Epithelial cell of esophagus (primary cell): ENCODE measurements at places on chromosomes 12 and 14.
A peak's percentile ranks its signal among the peaks of the same experiment; 100 is the strongest.

DNA sequence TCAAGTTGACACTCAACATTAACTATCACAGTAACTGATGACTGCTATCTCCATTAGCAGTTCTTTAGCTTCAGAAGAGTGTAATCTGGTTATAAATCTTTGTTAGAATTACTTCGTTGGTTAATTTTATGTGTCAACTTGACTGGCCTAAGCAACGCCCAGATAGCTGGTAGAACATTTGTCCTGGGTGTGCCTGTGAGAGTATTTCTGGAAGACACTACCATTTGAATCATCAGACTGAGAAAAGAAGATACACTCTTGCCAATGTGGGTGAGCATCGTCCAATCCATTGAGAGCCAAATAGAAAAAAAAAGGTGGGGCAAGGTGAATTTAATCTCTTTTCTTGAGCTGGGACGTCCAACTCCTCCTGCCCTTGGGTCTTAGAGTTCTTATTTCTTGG is 129.0 kb downstream of the IGF1 start:
- DNase-seq = no peak

DNA sequence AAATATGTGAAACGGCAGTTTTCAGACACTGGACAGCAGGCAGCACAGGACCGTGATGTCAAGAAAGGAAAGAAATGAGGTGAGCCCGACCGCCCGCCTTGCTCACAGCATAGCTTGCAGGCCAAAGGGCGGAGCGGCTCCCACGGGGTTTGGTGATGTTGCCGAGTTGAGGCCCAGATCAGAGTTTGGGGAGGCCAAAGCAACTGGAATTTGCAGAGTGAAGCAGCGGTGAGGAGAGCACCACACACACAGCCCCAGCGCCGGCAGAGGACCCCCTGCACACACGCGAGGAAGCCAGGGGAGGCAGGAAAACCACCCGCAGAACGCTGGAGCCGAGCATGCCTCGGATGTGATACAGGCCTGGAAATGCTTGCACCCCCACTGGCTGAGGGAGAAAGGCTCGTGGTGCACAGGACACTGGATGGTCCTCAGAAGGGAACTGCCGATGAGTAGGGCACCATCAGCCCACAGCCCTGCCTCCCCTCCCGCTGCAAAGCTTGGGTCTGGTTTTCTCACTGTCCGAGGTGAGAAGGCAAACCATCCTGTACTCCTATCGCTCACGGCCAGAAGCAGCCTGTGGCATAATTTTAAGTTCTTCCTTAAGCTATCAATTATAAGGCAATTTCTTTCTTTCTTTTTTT is 25.7 kb upstream of the PLD4 start:
- DNase-seq = no peak

- no peak for DNase-seq
Measured at GRCh38 chr12:6950401-6950801, 755 bp upstream of the PTPN6 start.

DNA sequence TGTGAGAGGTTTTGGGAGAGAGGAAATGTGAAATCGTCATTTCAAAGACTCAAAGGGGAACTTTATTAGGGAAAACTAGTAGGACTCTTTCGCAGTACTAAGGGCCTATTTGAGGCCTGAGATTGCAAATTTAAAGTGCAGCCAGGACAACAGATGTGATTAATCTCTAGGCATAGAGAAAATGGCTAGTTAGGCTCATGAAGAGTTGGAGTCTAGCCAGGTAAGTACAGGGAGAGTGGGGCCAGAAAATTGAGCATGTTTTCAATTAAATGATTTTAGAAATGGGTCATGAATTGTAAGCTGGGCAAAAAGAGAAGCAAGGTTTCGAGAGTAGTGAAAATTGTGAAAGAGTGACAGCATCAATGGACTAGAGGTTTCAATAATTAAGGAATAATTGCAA is 91.9 kb upstream of the LMNTD1 start:
- DNase-seq = no peak

DNA sequence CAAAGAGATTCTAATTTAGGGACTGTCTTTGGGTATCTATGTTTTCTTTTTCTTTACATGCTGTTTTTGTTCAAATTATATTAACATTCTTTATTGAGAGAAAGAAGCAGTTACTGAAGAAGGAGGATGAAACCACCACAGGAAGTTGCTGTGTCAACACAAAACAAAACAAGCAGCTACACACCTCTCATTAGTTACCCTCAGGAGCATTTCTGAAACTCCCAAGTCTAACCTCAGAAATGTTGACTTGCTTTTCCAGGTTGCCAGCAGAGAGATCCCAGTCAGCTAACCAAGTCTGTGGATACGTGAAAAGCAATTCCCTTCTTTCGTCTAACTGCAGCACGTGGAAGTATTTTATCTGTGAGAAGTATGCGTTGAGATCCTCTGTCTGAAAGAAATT is 33.5 kb downstream of the CLEC1A start:
- DNase-seq = peak; percentile 15

DNA sequence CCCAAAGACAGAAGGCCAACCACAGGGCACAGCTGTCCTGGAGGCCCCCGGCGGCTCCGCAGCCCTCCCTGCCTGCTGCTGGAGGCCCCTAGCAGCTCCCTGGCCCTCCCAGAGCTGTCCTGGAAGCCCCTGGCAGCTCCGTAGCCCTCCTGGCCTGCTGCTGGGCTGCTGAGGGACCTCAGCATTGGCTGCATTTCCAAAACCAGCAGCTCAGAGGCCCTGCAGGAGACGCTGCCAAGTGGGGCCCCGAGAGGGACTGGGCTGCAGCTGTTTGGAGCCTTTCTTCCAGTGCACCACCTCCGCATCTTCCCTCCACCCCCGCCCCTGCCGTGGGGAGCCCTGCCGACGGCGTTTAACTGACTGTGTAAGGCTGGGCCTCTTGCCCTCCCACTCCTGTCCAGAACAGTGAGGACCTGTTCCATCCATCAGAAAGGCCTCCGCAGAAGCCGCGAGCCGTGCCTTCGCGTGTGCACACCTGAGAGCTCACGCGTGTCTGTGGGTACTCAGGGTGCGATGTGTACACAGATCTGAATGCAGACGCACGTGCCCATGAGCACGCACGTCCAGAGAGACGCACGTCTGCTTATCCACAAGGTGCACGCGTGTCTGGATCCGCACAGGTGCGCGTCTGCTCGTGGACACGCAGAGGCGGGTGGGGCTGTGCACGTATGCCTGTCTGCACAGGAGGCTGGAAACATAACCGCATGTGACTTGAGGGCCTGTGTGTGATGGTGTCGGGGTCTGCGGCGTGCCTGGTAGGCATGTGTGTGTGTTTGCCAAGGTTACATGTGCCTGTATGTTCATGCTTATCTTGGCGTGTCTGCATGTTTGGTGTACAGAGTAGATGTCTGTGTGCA is 57.0 kb upstream of the FBRSL1 start:
- DNase-seq = no peak

DNA sequence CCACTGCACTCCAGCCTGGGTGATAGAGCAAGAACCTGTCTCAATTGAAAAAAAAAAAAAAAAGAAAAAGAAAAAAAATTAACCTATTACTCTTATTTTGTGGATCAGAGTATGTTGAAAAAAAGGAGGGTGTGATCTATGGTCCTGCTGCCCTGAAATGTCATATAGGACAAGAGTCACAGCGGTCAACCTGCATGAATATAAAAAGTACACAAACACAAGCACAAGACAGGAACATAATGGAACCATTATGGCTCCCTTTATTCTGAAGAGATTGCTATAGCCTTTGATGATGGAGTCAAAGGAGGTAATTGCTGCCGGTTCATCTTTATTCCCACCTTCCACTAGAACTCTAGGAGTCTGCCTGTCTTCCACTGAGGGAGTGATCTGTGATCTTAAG is 96.9 kb downstream of the NTN4 start:
- DNase-seq = no peak

DNA sequence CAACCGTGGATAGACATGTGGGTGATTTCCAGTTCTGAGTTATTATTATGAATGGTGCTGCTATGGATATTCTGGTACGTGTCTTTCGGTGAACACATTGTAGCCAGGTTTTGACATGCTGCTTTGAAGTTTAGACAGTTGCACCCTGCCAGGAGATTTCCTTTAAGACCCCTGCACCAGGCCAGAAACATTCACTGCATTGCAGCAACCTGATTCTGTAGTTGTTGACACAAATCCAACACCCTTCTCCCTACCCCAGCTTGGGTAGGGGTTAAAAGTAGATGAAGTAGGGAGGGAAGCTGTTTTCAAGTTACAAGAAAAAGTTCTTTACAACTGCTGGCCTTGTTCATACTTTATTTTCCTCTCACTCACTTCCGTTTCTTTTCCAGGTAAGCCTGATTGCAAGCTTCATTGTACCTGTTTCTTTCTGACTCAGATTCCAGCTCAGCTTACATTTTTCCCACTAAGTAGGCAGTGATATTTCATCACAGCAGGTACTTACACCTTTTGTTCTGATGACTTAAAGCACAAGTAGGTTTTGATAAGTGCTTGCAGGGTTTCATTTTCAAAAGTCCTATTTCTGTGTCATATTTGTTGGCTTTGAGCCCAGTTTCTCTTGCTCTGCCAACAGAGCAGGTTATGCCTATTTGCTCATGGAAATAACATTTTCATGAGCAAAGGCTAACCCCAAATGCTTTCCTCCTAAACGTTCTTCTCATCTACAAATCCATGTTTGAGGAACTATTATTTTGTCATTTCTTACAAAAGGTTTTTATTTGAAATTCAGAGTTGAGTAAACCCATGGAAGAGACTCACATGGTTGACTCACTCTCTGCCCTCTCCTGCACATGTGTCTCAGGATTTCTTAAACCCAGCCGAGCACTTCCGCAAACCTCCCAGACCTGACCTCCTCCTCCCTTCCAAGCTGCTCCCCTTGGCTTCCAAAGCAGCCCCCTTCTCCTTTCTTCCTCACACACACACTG is 12.1 kb upstream of the LTA4H start:
- DNase-seq = peak; percentile 97

GRCh38 chr12:68377881-68378280 is 45.7 kb upstream of the MDM1 start:
- DNase-seq = no peak
